ENCODE measurements at places on chromosomes 7 and 10.
A peak's percentile ranks its signal among the peaks of the same experiment; 100 is the strongest.

DNA sequence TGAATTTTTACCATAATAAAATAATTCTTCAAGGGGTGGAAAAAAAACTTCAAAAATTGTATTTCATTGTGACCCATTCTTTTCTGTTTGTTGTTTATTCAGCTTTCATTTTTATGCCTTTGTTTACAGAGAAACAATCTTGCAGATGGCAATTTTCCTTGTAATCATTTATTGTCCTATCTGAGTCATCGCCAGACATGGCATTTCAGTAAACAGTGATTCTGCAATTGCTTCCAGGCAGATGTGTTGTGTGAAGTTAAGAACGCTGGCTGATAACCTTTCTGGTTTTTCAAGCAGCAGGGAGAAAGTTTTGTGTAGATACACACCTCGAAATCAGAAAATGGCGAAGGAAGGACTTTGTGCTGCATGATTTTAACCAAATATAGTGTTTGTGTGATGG is 80.7 kb upstream of the RPA3 start:
- no peak for DNase-seq

DNA sequence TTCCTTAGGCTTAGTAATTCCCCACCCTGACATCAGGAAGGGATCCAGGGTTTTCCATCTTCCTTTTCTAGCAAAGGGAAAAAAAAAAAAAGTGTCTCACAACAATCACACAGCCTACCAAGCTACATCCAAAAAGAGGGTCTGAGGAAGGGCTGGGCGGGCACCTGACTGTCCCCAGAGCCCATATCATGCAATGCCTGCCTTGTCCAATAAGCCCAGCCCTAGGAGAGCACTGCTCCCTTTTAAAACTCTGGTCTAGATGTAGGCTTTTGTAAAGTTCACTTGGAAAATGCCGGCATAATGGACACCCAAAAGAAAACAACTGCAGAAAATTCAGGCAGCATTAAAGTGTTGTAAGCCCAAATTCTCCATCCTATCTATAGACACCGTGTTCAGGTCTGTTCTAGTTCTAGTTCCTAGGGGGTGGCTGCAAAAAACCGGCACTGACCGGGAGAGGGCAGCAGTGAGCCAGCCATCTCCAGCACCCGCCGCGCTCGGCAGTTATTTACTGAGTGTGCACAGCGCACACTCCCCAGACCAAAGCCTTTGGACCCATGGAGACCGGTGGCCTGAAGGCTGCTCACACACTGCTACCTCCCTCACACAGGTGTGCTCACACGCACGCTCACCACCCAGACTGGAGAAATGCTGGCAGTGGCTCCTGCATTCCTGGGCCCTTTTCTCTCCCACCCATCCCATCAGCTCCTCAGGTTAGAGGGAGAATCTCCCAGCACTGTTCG is 48.7 kb downstream of the PODXL start:
- no peak for DNase-seq

- no peak for DNase-seq
Observed at GRCh38 chr7:21357151-21358097, 70.5 kb upstream of the SP4 start.

GRCh38 chr10:72738486-72738885 is 46.5 kb downstream of the MCU start:
- DNase-seq = no peak

GRCh38 chr7:74061840-74062539 is 21.6 kb upstream of the LIMK1 start:
- peak; percentile 61 for DNase-seq

GRCh38 chr7:1210321-1210978 is 22.2 kb upstream of the UNCX start:
- no peak for DNase-seq

- no peak for DNase-seq
Observed at GRCh38 chr10:1048349-1048731, 579 bp downstream of the IDI1 start.

GRCh38 chr10:11004144-11005077 is 13.3 kb upstream of the CELF2 start:
- no peak for DNase-seq

- DNase-seq = no peak
Observed at GRCh38 chr7:47877336-47877735, 70.9 kb downstream of the PKD1L1 start.

DNA sequence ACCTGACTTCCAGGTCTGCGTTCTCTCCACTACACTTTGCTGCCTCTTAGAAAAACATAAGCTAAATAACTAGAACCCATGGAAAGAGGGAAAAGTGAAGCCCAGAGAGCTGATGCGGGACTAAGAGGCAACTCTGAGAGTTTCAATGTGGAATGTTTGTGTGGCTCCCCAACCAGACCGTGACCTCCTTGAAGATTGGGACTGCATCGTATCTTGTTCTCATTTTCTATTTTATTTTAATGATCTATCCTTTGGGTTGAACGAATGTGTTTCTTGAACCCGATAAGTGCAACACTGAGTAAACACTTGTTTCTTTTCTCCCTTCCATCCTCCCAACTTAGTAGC is 77.4 kb downstream of the TPST1 start:
- DNase-seq = no peak

DNA sequence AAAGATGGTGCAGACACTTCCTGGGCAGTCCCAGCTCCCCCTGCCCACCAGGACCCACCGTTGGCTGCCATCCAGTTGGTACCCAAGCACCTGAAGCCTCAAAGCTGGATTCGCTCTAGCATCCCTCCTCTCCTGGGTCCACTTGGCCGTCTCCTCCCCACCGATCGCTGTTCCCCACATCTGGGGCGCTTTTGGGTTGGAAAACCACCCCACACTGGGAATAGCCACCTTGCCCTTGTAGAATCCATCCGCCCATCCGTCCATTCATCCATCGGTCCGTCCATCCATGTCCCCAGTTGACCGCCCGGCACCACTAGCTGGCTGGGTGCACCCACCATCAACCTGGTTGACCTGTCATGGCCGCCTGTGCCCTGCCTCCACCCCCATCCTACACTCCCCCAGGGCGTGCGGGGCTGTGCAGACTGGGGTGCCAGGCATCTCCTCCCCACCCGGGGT is 14.5 kb upstream of the LIMK1 start:
- no peak for DNase-seq

DNA sequence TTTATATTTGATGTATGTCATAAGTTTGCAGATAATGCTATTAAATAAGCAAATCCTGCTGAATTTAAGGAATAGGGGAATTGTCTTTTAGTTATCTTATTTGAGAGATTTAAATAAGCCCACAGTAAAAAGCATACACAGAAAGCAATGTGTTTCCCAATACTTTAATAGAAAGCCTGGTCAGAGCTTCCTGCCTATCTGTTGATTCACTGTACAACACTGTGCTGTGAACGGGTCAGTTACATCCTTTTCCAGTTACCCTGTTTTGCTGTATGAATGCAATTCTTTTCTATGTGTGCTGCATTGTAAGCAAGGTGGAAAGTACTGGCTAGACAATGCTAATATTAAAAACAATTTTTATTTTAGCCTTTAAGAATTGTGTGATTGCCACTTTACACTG is 81.2 kb downstream of the ANKRD7 start:
- DNase-seq = no peak

GRCh38 chr7:15916681-15917380 is 230.3 kb upstream of the MEOX2 start:
- no peak for DNase-seq

DNA sequence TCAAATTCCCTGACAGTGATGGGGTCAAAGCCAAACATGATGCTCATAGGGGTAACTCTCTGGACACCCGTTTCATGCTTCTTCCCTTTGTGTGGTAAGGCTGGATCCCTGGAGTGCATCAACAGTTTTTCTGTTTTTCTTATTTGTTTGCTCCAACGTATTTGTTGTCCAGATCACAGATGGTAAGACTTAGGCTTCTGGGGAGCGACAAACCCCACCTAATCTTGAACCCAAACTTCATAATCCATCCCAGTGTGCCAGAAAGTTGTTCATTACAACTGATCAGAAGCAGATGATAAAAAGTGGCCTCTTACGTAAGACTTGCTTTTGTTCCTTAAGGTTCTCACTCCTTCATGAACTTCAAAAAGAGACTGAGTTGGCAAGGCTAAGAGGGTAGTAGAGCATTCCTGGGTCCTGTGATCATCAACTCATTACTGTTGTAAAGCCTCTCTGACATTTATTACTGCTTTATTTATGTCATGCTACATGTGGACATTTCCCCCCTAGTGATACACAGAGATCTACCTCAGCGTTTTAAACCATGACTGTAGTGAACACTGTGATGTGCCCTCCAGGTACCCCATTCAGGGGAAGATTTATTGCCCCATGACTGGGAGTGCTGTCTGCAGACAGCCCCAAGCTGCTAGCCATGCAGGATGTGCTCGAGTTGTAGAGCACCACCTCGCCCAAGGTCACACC is 125.6 kb downstream of the CCDC71L start:
- DNase-seq = no peak

- no peak for DNase-seq
Observed at GRCh38 chr7:100418930-100419659, 9.4 kb downstream of the ZCWPW1 start.

- peak; percentile 83 for DNase-seq
Observed at GRCh38 chr7:140640727-140641523, at the start of gene DENND2A. TSS of gene DENND2A (minus strand) at chr7:140640813. CDS start at chr7:140602397, 38,416 bp downstream.

DNA sequence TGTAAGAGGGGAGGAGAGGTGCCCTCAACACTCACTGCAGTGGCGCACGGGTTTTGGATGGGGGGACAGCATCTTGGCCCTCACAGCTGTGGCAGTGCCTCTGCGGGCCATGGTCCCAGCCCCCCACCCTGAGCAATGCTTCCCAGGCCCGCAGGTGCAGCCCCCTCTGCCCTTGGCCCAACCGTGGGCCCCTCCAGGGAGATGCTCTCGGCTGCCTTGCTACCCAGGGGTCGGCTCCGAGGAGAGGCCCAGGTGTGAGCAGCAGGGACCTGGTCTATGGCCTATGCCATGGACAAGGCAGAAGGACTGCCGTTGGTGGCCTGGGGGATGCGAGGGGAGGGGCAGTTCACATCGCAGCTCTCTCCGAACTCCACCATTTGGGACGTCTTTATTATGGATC is 159.2 kb downstream of the RNF216 start:
- no peak for DNase-seq

GRCh38 chr7:5248201-5248885 is 34.4 kb upstream of the SLC29A4 start:
- DNase-seq = no peak

- no peak for DNase-seq
Observed at GRCh38 chr7:103993551-103993950, 4.1 kb upstream of the RELN start.

DNA sequence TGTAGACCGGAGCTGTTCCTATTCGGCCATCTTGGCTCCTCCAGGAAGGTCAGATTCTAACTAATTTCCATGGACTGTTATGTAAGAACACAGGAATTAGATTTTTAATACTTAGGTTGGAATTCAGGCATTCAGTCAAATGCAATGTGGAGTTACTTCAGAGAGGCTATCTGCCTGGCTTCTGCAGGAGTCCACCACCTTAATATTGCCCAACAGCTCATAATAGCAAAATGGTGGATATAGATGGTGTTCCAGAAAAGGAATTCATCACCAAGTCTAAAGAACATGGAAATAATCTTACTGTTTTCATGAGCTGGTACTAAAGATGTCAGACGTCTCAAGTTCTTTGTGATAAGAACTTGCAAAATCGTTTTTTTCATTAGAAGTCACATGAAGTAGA is 39.5 kb downstream of the CRHR2 start:
- no peak for DNase-seq

DNA sequence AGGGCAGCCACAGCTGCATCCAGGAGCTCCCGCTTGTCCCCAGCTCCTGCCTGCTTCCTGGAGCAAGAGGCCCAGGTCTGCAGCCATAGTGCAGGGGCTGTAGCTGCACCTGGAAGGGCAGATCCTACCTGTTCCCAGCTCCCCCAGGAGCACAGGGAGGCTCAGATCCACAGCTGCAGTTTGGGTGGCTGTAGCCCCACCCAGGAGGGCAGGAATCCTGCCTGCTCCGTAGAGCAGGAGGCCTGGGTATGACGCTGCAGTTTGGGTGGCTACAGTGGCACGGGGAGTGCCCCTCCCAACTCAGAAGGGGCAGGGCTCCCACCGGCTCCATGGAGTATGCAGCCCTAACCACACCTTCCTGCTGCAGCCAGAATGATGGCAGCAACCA is 26.7 kb upstream of the CDCA7L start:
- DNase-seq = peak; percentile 86

DNA sequence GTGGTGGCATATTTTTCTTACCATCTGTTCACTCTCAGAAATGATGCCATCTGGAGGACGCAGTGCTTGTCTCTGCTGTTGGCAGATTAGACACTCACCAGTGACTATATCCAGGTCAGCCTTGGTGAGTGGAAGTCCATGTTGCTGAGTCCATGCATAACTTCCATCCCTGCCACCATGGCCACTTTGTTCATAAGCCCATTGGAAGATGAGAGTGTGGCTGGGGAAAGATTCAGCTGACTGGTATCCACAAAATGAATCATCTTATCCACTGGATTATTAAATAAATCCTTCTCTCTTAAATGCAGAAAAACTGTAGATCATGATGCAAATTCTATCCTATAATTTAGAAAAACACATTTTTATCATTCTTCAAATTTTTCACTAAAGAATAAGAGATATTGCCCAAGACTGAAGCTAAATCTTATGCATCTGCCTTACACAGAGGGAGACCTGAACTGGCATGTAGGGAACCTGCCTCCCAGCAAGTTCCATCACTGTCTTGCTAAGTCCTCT is 726.9 kb downstream of the TNS3 start:
- DNase-seq = no peak

DNA sequence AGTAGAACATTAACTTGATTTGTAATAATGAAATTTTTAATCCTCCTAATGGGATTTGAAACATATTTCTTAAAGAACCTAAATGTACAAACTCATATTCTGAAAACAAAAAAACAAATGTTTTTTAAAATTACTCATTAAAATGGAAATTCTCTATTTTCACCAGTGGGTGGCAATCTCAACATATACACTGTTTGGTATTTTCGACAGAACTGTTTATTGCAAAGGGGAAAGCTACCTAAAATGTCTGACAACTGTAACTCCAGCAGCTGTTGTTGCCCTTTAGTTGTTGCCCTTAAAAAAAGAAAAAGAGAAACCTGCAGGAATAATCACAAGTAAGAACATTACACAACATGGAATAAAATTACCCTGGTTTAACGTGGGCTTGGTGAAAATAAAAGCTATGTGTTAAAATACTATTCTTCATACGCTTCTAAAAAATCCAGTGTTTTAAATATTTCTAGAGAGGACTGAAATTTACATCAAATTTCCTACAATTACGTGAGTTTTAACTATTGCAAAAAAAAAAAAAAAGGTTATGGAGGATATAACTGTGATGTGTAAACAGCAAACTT is 54.5 kb downstream of the COL1A2 start:
- no peak for DNase-seq

DNA sequence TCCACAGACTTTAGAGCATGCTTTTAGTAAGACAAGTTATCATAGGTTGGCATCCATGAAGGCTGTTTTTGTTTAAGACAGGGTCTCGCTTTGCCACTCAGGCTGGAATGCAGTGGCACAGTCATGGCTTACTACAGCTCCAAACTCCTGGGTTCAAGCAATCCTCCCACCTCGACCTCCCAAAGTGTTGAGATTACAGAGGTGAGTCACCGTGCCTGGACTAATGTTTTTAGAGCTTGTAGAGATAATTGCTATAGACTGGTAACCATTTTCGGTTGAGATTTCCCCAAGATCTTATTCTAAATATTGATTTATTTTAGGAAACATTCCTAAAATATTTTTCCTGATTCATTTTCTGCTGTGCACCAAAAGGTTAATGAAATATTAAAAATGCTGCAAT is 5.4 kb upstream of the ZNF398 start:
- no peak for DNase-seq

- DNase-seq = peak; percentile 76
Observed at GRCh38 chr7:105664816-105665525, 83.7 kb upstream of the EFCAB10 start.

- no peak for DNase-seq
Observed at GRCh38 chr10:82335831-82336230, 460.8 kb downstream of the NRG3 start.
